ENCODE measurements at places on chromosomes 4 and X.

GRCh38 chr4:125951261-125951887 is 636.6 kb downstream of the FAT4 start:
- DNase-seq = no peak

DNA sequence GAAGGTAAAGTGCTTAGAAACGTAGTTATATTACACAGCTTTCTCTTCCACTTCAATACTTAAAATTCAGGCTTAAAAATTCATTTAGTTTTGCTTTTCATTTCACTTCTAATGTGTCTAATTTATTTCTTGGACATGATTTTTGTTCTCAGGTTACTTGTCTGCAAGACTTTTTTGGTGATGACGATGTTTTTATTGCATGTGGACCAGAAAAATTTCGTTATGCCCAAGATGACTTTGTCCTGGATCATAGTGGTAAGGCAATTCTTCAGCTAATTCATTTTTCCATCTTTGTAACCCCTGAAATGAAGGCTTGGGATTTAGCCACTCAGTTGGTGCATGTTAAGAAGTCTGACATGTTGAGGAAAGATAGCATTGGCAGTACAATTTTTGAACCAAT is 114.7 kb downstream of the DCLK2 start:
- DNase-seq = no peak

- DNase-seq = no peak
Measured at GRCh38 chr4:151768835-151769234, 8.0 kb upstream of the GATB start.

- DNase-seq = no peak
Measured at GRCh38 chr4:44842531-44842930, 116.2 kb upstream of the GNPDA2 start.

DNA sequence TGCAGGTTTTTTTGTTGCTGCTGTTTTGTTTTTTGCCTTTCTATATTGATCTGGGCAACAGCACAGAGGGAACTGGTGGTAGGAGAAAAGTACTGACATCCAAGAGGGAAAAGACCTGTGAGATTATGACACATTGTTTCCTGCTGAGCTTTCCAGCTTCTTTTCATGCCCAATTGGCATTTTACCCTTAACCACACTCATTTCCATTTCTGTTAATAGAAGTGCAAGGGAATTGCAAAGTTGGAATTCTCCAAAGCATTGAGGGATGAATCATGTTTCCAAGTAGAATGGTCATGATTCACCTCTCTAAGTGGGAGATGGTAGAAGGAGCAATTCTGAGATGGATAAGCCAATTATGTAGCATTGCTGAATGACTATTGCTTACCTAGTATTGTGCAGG is 161.5 kb downstream of the PPARGC1A start:
- DNase-seq = no peak

DNA sequence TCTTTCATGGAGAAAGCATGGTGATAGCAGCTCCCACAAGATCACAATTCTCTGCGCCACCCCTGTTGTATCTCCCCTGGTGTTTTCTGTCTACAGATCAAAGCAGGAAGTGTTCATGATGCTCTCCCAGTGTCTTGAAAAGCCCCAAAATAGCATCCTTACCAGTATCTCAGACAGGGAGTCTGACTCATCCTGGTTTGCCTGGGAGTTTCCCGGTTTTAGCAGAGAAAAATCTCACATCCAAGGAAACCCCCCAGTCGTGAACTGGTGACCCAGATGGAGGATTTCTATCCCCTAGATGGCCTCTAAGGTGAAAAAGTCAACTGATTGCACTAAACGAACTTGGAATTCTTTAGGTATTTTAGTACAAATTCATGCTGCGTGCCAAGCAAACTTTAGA is 64.3 kb upstream of the NR0B1 start:
- DNase-seq = no peak

DNA sequence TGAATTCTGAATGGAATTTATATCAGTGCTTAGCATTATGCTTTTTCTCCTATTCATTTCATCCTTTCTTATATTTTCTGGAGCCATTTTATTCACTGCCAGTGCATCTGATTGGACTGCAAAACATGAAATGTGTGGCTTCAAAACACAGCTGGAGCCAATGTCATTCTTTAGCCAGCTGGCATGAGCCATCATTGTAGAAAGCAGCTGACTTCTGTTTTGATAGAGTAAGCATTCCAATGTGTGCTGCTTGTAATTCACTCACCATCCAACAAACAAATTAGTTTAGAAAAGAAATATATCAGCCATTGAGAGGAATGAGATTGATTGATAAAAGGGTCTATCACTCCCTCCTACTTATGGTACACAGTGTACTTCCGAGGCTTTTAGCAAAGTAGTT is 2616.0 kb downstream of the ARAP2 start:
- no peak for DNase-seq

DNA sequence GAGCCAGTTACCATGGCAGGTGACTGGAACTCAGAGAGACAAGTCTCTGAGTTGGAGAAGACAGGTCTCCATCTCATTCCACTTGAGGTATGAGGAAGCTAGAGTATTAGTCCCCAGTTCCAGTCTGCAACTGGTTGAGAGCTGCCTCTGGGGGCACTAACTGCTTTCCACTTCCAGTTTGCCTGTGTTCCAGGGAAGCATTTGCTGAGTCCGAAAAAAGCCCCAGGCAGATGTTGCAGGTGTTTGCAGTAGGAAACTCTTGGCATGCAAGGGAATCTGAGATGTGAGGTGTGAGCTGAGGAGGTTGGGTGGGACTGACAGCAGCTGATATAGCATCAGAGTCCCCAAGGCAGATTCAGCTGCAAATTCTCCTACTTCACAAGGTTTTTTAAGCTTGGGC is 272.2 kb upstream of the CASK start:
- no peak for DNase-seq

DNA sequence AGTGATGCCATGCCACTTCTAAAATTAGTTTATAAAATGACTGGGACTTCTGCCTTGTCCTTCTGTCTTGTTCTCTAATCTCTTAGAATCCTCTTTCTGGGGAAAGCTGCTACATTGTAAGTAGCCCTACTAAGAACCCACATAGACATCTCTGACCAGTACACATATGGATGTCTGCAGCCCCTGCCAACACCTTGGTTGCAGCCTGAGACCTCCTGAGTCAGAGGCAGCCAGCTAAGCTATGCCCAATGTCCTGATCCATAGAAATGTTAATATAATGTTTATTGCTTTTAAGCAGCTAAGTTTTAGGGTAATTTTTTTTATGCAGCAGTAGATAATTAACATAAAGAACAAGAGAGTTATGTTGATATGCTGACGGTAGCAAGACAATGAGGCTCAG is 1029.5 kb upstream of the INTU start:
- DNase-seq = no peak

GRCh38 chrX:129754056-129755024 is 15.6 kb downstream of the XPNPEP2 start:
- DNase-seq = no peak

DNA sequence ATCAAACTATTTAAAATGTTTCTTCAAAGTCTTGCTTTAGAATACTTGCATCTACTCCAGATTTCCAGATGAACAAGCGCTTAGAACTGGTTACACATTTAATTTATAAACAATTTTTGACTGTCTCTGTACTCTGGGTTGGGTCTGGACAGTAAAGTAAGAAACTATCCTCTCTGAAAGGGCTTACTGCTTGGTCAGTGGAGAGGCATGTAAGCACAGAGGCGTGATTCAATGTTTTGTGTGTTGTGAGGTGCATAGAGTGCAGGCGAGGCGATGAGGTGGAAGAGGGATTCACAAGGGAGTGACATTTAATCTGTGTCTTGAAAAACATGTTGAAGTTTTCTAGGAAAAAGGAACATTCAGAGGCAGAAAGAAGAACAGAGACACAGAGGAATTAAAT is 231.4 kb downstream of the VEGFC start:
- DNase-seq = no peak

Measured in activated CD8-positive, alpha-beta memory T cell treated with anti-CD3 and anti-CD28 coated beads for 1 hour (primary cell).